ENCODE measurements at places on chromosomes 1 and 21.

- peak; percentile 78 for DNase-seq
These were observed 197.6 kb upstream of the FOXD3 start for GRCh38 chr1:63124666-63125191.

GRCh38 chr21:39014747-39015146 is 168.5 kb downstream of the PSMG1 start:
- DNase-seq: peak; percentile 76

- DNase-seq: no peak
These were observed 823 bp upstream of the PRKAA2 start for GRCh38 chr1:56644064-56644918.

GRCh38 chr1:196074182-196074581 is 534.1 kb downstream of the KCNT2 start:
- DNase-seq: no peak

DNA sequence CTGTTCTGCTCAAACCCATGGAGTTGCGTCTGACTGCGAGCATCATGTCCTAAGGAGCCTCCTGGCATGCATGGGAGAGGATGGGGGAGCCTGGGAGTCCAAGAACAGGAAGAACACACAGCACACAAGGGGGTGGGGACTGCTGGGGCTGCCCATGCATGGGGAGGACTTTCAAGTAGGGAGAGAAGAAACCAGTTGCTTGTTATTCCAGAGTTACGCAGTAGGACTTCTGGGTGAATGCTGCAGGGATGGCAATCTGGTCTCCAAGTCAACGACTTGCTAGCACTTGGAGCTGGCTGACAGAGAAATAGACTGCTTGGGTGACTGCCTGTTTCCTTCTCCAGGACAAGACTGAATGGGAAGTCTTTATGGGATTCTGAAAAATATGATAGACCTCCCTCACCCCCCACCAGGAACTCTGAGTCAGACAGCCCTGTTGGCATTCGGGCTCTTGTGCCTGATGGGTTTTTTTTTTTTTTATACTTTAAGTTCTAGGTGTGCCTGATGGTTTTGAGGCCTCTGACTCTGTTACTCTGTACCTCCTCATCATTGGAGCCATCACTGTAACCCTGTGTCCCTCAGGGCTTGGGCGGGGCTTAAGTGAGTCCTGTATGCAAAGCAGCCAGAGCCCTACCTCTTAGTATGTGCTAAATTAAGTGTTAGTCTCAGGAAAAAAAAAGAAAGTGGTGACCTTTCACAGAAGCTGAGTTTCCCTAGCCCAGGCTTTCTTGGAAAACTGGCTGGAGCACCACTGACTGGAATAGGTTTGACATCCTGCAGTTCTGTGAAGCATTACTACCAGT is 30.3 kb downstream of the MAP3K21 start:
- peak; percentile 70 for DNase-seq

DNA sequence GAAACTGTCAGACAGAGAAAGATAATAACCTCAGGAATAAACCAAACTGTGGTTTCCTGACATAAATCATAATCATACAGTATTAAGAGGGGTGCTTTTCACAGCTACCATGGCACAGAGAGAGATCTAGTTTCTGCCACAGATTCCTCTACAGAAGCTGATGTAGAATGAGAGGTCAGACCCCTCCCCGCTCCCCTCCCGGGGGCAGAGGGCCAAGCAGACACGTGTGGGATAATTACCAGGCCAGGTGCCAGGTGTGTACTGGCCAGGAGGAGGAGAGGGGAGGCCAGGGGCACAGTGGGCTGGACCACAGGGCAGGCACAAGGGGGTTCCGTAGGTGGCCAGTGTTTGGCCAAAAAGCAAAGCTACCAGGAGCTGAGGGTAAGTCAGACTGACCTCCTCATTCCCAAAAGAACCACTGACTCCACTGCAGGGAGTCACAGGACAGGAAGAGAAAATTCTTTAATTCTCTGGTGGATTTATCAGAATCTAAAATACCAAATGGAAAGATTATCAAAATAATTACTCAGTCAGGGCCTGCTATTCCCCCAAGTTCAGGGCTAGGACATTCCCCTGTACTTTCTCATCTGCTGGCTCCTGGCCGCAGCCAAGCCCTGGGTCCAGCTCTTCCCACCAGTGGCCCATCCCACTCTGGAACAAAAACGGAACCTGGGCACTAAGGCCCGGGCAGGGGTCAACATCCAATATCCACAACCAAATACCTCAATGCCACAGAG is 30.0 kb downstream of the C2CD2 start:
- DNase-seq: no peak

DNA sequence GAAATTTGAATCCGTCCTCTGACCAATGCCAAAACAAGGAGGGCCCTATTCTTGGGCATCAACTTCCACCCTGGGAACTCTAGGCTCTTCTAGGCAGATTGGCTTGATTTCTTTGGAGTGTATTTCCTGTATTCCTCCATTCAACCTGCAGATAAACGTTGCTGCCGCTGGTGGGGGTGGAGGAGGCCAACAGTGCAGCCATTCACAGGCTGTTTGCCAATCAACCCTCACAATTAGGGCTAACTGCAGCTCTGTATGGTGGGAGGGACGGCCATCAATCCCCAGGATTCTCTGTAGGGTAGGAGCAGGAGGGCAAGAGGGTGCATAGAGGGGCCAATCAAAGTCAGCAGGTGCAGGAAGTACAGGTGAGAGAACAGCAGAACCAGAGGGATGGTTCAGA is 273.1 kb upstream of the PROX1 start:
- no peak for DNase-seq

- no peak for DNase-seq
These were observed 706 bp downstream of the C21orf91 start for GRCh38 chr21:17818186-17819113.

GRCh38 chr1:16204216-16204615 is 8.2 kb downstream of the ARHGEF19 start:
- DNase-seq: no peak

GRCh38 chr1:177210071-177210470 is 39.3 kb downstream of the BRINP2 start:
- no peak for DNase-seq

DNA sequence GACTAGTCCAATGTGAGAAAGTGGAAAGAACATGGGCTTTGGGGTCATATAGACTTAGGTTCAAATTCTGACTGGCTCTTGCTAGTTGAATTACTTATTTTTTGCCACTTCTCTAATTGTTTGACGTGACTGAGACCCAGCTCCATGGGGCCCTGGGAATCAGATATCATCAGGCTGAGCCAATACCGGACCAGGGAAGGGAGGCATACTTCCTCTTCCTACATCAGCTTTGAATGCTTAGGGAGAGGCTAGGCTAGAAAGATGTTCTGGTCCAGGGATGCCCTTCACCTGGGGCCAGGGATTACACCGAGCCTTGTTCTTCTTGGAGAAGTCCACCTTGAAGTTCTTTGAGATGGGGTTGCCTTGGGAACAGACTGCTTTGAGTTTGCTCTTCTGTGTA is 3.7 kb upstream of the NR1I3 start:
- DNase-seq: no peak

DNA sequence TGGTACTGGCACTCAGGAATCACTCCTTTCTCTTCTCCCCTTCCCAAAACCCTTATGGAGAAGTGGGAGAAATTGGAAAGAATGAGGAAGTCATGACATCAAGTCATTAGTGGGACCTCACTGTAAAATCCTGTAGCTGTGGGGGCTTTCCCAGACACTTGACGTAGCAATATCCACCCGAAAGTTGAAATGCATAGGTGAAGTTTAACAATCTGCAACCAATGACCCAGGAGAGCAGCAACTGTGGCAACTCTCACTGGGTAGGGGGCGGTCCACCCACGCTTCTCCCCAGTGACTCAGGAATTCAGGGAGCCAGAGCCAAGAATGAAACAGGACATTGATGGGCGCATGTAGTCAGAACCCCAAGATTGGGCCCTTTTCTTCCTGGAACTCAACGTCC is 27.0 kb downstream of the ABCA4 start:
- DNase-seq: no peak

DNA sequence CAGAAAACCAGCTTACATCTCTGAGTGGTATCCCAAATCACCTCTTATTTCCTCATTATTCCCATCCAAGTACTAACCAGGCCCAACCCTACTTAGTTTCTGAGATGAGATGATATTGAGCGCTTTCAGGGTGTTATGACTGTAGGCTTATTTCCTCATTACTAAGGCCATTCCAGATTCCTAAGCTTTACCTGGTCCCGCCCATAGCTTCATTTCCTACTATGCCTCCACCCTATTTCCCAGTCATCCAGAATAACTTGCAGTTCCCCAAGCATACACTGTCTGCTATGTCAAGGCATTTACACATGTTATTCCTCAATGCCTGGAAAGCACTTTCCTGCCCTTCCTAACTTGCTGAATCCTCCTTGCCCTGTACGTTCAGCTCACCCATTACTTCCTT is 79.3 kb upstream of the SPAG17 start:
- DNase-seq: no peak

GRCh38 chr1:61980561-61980960 is 214.1 kb upstream of the L1TD1 start:
- DNase-seq: no peak

DNA sequence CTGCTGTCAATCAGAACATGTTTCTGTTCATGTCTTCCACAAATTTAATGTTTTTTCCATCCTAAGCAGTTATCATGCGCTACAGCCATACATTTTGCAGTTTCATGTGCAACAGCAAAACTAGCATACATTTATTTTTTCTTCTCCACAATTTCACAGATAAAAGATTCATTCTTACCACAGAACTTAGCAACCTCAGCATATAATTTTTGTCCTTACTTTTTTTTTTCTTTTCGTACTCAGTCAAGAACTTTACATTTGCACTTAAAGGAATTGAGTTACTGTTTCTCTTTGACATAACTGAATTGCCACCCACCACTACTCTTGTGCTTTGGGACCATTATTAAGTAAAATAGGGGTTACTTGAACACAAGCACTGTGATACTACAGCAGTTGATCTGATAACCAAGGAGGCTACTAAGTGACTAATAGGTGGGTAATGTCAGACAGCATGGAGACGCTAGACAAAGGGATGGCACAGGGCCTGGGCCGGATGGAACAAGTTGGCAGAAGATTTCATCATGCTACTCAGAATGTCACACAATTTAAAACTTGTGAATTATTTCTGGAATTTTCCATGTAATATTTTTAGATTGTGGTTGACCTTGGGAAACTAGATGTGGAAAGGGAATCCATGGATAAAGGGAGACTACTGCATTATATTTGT is 50.2 kb upstream of the LHX8 start:
- peak; percentile 83 for DNase-seq

DNA sequence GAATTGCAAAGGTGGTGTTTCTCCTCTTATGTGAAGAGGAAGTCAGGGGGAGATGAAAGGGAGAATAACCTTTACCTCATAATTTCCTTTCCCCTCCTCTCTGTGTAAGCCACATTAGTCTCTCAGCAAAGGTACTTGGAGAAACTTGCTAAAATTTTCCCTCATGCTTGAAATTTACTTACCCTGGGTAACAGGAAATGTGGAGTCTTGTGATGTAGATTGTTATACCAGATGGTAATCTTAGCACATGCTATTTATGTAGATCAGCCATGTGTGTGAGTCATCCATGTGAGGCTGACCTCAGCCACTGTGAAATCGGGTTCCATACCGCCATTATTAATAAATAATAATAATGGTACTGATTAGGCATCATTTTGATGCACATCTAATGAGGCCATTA is 128.4 kb downstream of the TGFB2 start:
- no peak for DNase-seq

DNA sequence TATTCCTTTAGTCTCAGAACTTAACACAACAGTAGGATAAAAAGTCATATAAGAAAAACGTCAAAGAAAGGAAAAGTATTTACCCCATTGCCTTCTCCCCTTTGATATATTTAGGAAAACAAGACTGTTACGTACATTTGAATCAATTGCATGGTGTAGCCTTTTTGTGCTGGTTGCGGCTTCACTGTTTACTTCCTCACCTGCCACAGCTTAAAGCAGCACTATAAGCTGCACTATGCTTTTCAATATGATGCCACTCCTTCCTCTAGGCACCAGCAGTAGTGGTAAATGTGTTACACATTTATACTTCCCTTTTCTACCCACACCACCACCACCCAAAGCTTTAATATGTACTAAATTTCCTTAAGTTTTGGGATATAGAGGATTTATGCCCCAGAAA is 111.1 kb downstream of the ATP1B1 start:
- no peak for DNase-seq

GRCh38 chr1:79662596-79662995 is 656.1 kb upstream of the ADGRL4 start:
- DNase-seq: no peak

GRCh38 chr1:177859572-177859971 is 110.3 kb downstream of the SEC16B start:
- DNase-seq: no peak

GRCh38 chr1:44947774-44948311 is 38.6 kb downstream of the EIF2B3 start:
- DNase-seq: no peak

- no peak for DNase-seq
These were observed 10.1 kb upstream of the CITED4 start for GRCh38 chr1:40872276-40872675.

DNA sequence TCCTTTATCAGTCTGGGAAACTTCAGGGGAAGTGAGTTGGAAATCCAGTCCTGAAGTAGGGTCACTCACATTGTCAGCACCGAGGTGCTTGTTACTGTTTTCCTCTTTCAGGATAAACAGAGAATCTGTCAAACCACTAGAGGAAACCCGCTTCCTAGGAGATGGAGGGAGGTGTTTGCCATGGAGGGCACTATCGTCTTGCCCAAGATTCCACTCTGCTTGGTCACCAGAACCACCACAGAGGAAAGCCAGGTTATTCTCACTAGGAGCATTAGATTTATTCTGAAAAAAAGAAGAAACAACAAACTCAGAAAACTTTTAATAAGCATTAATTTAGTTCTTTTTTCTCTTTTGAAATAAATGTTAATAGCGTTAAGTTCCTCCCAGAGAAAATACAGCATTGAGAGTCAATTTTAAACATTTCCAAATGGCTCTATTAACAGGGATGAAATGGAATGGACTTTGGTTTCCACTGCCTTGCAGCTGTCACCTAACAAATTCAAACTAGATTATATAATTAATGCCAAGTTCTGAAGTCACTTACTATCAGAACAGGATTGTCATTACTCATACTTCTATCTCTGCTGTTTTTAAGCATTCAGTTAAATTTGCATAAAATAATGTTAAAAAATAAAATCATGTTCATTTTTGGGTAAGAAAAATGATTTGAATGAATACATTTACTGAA is 242.8 kb downstream of the CRB1 start:
- DNase-seq: no peak

DNA sequence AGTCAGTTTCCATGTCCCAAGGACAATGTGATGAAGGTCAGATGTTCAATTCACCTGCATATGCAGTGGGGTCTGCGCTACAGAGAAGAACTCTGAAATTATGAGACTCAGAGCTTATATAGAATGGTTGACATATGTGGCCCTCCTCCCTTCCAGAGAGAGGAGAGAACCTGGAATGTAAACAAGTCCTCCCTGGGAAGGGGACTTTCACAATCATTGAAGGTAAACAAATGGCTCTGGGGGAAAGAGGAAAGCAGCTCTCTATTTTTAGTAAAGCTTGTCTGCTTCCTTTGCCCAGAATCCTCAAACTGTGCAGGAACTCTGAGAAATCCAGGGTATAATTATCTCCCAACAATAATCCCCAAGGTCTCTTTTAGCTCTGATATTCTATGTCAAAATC is 9.8 kb downstream of the OVGP1 start:
- DNase-seq: no peak
